Hepatocyte (in vitro differentiated cells): ENCODE measurements at places on chromosomes 3 and 15. TPM values are rescaled to one million over a fixed set of nuclear protein-coding genes. Genes with fewer than 3 reads are reported as not detected.

Gene CHST2
- total RNA-seq: 14.4 and 16.1 TPM in 2 replicates

Gene GPR62
- not detected in 2 replicates for total RNA-seq

DNA sequence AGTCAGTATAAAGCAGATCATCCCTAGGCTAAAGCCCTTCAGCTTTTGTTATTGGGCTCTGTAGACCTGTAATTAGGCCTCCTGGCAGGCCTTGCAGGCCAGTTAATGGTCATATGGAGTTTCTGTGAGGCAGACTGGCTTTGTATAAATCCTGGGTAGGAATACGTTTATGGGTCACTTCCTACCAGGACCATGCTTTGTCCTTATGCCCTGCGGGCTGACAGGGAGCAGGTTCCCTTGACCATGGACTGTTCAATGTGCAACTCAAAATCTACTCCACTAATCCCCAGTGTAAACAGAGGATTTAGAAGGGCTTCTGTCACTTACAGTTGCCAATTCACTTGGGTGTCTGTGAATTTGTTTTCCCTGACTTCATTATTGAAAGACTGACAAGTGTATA lies 202.7 kb upstream of the MLF1 start:
- H3K27me3 ChIP-seq: no peaks in the 10 kb centered on the region
- no peak for DNase-seq
- no peak overlapping the region for H3K4me3 ChIP-seq
- no peaks in the 10 kb centered on the region for H3K4me1 ChIP-seq

- no peaks in the 10 kb centered on the region for H3K4me1 ChIP-seq
- no peak overlapping the region for H3K4me3 ChIP-seq
- no peaks in the 10 kb centered on the region for H3K27me3 ChIP-seq
- no peak overlapping the region for H3K27ac ChIP-seq
Measured at GRCh38 chr3:59366218-59366617, 316.4 kb upstream of the CFAP20DC start.

DNA sequence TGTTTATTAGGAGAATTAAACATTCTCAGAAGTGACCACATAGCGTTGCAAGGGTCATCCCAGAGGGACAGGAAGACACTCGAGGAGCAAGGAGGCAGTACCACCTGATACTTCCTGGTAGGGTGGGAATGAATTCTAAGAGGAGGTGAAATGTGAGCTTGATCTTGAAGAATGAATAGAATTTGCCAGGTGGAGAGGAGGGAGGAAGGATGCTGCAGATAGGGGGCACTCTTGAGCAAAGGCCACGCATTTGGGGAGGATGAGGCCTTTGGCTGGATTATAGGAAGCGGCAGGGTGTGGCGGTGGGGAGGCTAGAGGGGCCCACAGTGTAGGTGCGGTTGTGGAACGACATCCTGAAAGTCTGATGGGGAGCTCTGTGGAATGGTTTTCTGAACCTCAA lies 33.5 kb downstream of the CHCHD6 start:
- H3K27me3 ChIP-seq: no peaks in the 10 kb centered on the region
- no peak overlapping the region for H3K4me3 ChIP-seq
- peaks cover 7% of the 10 kb centered on the region for H3K4me1 ChIP-seq
- H3K27ac ChIP-seq: no peak overlapping the region
